Stimulated activated CD4-positive, alpha-beta T cell treated with anti-CD3 and anti-CD28 coated beads, Interleukin-4, amount 100 ng/mL, for 1 hour (primary cell): ENCODE measurements at places on chromosomes 5 and 9.

DNA sequence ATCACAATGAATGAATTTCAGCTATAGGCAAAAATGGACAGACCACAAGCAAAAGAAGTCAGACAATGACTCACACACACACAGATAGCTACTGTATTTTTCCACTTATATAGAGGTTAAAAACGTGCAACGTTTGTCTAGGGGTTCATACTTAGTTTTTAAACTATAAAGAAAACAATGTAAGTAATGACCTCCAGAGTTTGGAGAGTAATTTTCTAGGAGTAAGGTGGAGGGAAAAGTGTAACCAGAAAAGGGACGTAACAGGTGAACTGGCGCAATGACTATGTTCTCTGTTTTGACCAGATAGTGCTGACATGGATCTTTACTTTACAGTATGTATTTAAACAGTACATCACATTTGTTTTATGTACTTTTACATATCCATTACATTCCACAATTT, 51.1 kb downstream of the FNIP1 start:
- no peak for DNase-seq

- no peak for DNase-seq
Observed at GRCh38 chr5:154236011-154236410, 45.5 kb downstream of the GALNT10 start.

DNA sequence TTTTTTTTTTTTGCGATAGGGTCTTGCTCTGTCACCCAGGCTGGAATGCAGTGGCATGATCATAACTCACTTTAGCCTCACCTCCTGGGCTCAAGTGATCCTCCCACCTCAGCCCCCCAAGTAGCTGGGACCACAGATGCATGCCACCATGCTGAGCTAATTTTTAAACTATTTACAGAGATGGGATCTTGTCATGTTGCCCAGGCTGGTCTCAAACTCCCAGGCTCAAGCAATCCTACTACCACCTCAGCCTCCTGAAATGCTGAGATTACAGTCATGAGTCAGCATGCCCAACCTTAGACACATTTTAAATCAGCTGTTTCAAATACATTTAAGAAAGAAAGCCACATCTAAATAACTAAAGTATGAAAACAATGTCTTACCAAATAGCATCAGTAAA, 439.0 kb downstream of the EBF1 start:
- no peak for DNase-seq

DNA sequence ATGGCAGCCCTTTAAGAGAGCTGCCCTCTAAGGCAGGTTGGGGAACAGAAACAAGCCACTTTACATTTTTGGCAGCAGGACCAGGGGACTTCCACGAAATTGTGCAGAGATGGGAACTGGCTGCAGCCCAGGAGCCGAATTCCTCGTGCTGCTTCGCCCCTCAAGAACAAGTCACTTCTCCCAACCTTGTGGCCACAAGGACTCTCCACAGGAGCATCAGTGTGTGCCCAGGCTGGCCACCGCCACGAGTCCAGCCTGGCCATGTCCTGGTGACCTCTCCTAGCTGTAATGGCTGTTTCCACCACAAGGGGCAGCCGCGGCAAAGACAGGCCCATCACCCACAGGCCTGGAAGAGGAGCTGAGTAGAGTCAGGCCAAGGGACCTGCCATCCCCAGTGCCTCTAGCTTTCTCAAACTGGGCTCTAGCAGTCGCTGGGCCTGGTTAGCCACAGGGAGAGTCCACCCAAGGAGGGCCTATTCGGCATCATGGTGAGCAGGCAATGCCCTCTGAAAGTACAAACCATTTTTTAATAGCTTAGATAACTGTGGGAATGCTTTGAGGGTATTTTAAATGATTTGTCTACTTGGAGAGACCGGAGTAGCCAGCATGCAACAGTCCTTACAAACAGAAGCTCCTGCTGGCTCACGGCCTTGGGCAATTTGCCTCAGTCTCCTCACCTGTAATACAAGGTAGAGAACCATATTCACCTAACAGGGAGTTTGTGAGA, 129.0 kb downstream of the COL23A1 start:
- DNase-seq, result peak; percentile 43

- no peak for DNase-seq
Observed at GRCh38 chr9:114688379-114688778, 6.4 kb upstream of the TEX48 start.

- DNase-seq, result no peak
Observed at GRCh38 chr9:113741886-113742854, 133.9 kb upstream of the ZNF618 start.

GRCh38 chr9:79877943-79878602, 306.3 kb downstream of the TLE4 start:
- DNase-seq, result no peak

GRCh38 chr9:19127871-19128500, 694 bp upstream of the PLIN2 start:
- peak; percentile 16 for DNase-seq

GRCh38 chr9:109969011-109969410, 189.0 kb downstream of the PALM2AKAP2 start:
- no peak for DNase-seq

- no peak for DNase-seq
Observed at GRCh38 chr5:132472431-132472830, 18.1 kb downstream of the IRF1 start.

DNA sequence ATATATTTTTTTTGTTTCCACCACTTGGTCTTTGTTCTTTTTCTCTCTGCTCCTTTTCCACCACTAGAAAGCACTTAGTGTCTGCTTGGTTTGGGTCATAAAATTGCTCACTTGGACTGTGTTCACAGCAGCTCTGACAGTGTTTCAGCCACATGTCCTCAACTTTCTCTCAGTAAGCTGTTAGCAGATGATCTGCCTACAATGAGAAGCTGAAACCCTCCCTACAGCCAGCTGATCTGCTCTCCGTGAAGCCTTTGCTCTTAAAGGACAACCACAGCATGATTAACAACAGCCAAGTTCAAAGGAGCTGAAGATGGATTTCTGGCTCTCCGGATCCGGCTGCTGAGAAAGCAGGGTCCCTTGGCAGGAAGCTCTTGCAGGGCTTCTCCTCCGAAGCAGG, 31.6 kb downstream of the PRLR start:
- no peak for DNase-seq

DNA sequence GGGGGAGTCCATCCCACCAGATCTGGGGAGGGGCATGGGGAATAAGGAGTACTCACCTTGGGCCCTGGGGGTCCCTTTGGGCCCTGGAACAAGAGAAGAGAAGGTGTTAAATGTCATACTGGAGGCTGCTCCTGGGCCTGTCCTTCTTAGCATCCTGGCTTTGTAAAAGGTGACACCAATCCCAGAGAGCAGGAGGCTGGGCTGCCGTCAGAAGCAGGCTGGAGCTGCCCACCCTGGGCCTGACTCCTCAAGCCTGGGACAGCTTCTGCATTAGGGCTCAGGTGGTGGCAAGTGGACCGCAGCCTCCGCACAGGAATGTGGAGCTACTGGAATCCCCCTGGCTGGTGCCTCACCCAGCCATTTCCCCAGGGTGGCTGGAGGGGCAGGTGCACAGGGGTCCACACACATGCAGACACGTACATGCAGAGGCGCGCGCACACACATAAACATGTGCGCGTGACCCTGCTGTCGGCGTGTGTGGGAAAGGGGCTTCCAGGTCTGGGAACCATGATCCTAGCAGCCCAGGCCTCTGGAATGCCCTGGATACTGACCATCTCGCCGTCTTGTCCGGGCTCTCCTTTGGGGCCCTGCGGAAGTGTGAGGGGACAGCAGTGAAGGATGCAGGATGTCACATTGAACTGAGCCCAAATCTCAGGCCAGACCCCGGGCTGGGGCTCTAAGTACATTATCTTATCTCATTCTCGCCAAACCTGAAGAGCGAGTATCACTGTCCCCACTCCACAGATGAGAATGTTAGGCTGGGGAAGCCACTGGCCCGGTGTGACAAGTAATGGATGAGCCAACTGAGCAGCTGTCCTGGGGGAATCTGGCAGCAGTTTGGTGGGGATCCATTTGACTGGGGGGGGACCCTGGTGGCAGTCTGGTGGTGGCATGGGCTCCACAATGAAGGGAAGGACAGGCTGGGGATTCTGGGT, 29.3 kb upstream of the PHYKPL start:
- DNase-seq, result no peak

DNA sequence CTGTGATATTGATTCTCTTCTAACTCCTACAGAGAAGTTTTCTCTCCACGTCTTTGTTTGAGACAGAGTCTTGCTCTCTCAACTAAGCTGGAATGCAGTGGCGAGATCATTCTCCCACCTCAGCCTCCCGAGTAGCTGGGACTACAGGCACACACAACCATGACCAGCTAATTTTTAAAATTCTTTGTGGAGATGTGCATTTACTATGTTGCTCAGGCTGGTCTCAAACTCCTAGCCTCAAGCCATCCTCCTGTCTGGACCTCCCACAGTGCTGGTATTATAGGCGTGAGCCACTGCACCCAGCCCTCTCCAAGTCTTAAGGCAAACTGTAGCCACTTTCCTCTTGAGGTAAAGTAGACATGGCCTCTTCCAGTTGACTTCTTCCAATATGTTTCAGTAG, 72.2 kb downstream of the SNX18 start:
- DNase-seq, result no peak

GRCh38 chr9:9792144-9792857, 820.5 kb downstream of the PTPRD start:
- no peak for DNase-seq

DNA sequence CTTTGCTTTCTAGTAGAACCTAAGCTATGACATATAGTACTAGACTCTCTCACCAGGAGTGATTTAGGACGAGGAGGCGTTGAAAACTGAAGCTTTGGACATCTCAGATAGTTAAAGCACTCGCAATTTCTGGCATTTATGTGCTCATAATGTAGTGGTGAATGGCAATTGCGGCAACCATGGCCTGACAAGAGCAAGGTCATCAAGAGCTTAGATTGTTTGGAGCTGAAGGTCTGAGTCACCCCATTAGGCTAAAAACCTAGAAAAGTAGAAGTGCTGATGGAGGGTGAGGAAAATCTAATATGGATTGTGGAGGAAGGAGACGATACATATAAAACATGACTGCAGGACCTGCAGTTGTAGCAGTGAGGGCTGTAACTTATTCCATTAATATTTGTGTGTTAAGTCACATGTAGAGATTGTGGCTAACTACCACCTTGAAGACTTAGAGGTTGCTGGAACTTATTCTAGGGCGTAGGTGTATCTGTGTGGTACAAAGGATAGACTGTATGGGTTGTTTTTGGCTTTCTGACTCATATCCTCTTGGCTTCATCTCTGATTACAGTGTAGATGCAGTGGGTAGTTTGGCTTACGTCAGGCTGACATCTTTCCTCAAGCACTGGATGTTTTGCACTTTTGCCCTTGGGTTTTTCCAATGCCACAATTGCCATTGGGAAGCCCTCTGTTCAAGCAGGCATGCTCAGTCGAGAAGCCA, 138.9 kb upstream of the CDKN2B start:
- DNase-seq, result no peak

DNA sequence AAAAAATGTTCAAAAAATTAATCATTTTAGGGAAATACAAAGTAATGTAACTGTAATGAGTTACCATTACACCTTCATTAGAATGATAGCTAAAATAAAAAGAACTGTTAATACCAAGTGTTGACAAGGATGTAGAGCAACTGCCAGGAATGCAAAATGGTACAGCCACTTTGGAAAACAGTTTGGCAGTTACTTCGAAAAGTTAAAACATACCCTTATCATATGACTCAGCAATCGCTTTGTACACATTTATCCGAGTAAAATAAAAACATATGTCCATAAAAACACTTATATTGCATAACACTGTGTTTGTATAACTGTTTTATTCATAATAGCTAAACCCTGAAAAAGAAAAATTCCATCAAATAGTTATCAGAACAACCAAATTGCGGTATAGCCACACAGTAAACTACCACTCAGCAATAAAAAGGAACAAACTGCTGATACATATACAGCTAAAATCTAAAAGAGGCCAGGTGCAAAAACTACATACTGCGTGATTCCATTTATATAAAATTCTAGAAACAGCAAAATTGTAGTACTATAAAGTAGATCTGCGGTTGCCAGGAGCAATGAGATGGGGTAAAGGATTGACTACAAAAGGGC, 61.7 kb downstream of the RFX3 start:
- no peak for DNase-seq

GRCh38 chr9:135939351-135940265, 21.6 kb downstream of the UBAC1 start:
- DNase-seq, result peak; percentile 32

GRCh38 chr9:75699017-75699416, 191.5 kb upstream of the PCSK5 start:
- DNase-seq, result no peak

DNA sequence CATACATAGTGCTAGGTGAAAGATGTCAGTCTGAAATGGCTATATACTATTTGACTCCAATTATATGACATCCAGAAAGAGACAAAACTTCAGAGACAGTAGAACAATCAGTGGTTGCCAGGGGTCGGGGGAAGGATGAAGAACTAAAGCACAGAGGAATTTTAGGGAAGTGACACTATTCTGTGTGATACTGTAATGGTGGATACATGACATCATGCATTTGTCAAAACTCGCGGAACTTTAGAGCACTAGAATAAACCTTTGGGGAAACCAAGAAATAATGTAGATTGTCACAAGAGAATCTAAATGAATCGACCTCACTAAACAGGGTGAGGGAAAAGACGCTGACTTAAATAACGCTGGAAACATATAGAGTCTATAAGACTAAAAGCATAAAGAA, 107.0 kb upstream of the RETREG1 start:
- DNase-seq, result no peak

- peak; percentile 61 for DNase-seq
Observed at GRCh38 chr5:76818844-76819831, at the start of gene F2RL1. Gene F2RL1 (plus strand): TSS chr5:76819030. CDS start chr5:76819183, 153 bp downstream.

- DNase-seq, result no peak
Observed at GRCh38 chr5:124157320-124157719, 589.1 kb downstream of the ZNF608 start.

DNA sequence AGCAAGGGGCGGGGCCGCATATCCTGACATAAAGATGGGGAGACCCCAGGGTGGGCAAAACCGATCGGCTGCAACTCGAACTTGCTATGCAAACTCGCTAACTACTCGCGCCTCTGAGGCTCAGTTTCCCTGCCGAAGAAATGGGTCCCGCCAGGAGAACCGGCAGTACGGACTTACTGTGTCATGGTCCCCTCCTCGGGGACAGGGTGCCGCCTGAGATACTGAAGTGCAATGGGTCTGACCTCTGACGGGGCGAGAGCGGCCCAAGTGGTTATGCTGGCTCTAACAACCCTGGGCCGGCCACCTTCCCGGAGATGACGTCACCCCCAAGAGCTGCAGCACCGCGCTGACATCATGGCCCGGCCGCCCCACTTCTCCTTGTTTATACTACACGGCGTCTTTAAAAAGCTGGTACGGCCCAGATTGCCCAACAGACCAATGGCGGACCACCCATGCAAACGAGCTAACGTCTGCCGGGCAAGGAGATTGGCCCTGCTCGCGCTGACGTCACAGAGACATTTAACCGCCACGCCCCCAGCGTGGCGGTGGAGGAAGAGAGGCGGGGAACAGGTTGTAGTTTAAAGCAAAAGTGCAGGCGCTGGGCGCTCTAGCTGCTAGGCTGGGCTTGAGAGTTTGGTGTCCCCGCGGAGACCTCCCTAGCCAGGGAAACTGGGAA, 490 bp upstream of the RNF44 start:
- DNase-seq, result peak; percentile 94

- DNase-seq, result no peak
Observed at GRCh38 chr9:80968611-80969010, 720.7 kb downstream of the TLE1 start.
